Natural killer cell treated with Interleukin-12 subunit alpha and Interleukin-12 subunit beta and Interleukin-15 and Interleukin-18, amount 100 ng/mL, for 72 hours (primary cell): ENCODE measurements at places on chromosomes 2 and 18. TPM values are rescaled to one million over a fixed set of nuclear protein-coding genes. Genes with fewer than 3 reads are reported as not detected.
A peak's percentile ranks its signal among the peaks of the same experiment; 100 is the strongest.

Gene SPP2
- total RNA-seq = not detected

Gene RGPD8
- 7.7 TPM for total RNA-seq

Gene CYS1
- total RNA-seq = 0.45 TPM

Gene CBLN2
- not detected for total RNA-seq

Gene WDR75
- 45.1 TPM for total RNA-seq

Gene BMP10
- total RNA-seq = not detected

Gene KLHL29
- total RNA-seq = 0.12 TPM

Gene ZEB2
- total RNA-seq = 181 TPM

Gene CXCR1
- not detected for total RNA-seq

Gene GGCX
- total RNA-seq = 24.9 TPM

Gene FAM228A
- total RNA-seq = not detected

Gene LIMS2
- total RNA-seq = not detected

Gene LRRTM1
- not detected for total RNA-seq

DNA sequence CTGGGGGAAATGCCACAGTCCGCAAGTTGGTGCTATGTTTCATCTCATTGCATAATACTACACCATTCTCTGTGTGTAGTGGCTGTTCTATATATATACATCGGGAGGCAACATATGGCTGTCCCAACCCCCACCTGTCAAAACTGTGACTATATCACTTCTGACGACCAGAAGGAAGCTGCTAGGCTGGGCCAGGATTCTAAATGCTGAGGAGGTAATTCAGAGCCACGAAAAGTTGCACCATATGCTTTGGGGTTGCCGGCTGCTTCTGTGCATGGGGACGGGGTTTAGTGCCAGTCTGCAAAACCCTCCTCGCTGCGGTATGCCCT lies 117.3 kb downstream of the MSH2 start:
- peaks cover 2% of the 10 kb centered on the region for H3K27me3 ChIP-seq
- H3K4me3 ChIP-seq = peak overlapping the region; percentile 95
- H3K27ac ChIP-seq = peak overlapping the region; percentile 69
- H3K36me3 ChIP-seq = no peaks in the 10 kb centered on the region
- DNase-seq = no peak
- H3K4me1 ChIP-seq = peaks cover 36% of the 10 kb centered on the region

GRCh38 chr18:23870676-23871380 lies 143.7 kb upstream of the TTC39C start:
- H3K27ac ChIP-seq = peak overlapping the region; percentile 81
- peak overlapping the region; percentile 38 for H3K4me3 ChIP-seq
- no peaks in the 10 kb centered on the region for H3K27me3 ChIP-seq
- H3K36me3 ChIP-seq = no peaks in the 10 kb centered on the region

DNA sequence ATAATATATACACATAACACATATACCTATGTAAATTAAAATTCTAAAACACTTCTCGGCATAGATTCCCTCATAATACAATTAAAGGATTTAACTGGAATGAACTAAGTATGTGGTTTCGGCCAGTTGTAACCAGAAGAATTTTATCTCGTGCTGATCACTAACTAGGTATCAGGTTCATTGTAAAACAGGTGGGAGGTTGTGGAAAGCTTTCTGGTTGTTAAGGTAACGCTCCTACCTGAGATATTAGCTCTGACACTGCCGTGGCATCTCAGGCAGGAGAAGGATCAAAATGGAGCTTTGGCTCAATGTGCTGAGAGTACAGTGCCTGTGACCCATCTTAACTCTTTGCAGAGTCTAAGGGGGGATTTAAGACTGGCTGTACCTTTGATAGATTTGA lies 42.5 kb downstream of the SLC9A2 start:
- no peak overlapping the region for H3K4me3 ChIP-seq
- H3K27me3 ChIP-seq = peaks cover 23% of the 10 kb centered on the region
- DNase-seq = no peak
- no peak overlapping the region for H3K27ac ChIP-seq

- H3K4me3 ChIP-seq = no peak overlapping the region
- no peaks in the 10 kb centered on the region for H3K36me3 ChIP-seq
- H3K4me1 ChIP-seq = no peaks in the 10 kb centered on the region
- H3K27ac ChIP-seq = no peak overlapping the region
- peaks cover 2% of the 10 kb centered on the region for H3K27me3 ChIP-seq
Observed at GRCh38 chr18:43276491-43276890, 799 bp downstream of the SYT4 start.

DNA sequence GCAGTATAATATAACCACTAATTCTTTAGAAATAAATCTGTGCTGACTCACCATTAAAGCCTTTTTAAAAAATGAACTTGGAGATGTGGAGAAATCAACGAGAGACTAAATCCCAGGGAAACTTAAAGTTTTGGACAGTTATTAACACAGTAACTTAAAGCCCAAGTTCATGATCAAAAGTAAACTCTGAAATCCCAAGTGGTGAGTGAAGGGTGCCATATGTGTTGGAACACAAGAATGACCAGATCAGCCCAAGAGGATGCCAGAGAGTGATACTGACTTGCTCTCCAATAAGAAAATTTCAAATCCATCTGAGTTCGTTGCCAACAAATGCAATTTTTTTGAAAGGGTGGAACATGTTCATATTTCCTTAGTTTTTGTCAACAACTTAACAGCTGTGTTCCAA lies 838.1 kb upstream of the ACVR2A start:
- DNase-seq = no peak
- H3K4me3 ChIP-seq = no peak overlapping the region
- no peaks in the 10 kb centered on the region for H3K4me1 ChIP-seq
- no peak overlapping the region for H3K27ac ChIP-seq
- no peaks in the 10 kb centered on the region for H3K36me3 ChIP-seq

DNA sequence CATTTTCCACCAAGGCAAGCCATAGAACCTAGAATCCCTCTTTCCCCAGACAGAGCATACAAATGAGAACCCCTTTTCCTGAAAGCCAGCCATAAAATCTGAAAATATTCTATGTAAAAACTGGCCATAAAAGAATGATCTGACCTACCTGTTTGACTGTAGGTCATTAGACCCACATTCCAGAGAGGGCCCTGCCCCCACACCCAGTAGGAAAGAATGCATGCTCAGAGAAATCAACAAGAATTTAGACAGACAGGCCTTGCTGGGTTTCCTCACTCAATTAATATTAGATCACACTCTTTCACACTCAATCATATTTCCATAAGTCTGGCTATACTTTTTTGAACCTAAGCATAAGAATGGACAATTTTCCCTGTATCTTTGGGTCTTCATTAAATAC lies 929.5 kb downstream of the ERBB4 start:
- no peaks in the 10 kb centered on the region for H3K27me3 ChIP-seq
- H3K4me1 ChIP-seq = peaks cover 4% of the 10 kb centered on the region
- no peaks in the 10 kb centered on the region for H3K36me3 ChIP-seq
- H3K4me3 ChIP-seq = no peak overlapping the region
- no peak for DNase-seq

GRCh38 chr2:110958346-110959119 lies 162.2 kb upstream of the BCL2L11 start:
- DNase-seq = no peak
- H3K36me3 ChIP-seq = peaks cover 1% of the 10 kb centered on the region
- H3K27ac ChIP-seq = no peak overlapping the region
- peaks cover 7% of the 10 kb centered on the region for H3K4me1 ChIP-seq
- H3K4me3 ChIP-seq = no peak overlapping the region

- no peaks in the 10 kb centered on the region for H3K27me3 ChIP-seq
- peak; percentile 77 for DNase-seq
- H3K27ac ChIP-seq = peak overlapping the region; percentile 98
- H3K4me3 ChIP-seq = peak overlapping the region; percentile 95
- H3K36me3 ChIP-seq = peaks cover 12% of the 10 kb centered on the region
Observed at GRCh38 chr2:191676790-191677645, 918 bp upstream of the NABP1 start.

- H3K4me3 ChIP-seq = no peak overlapping the region
- peaks cover 29% of the 10 kb centered on the region for H3K4me1 ChIP-seq
- H3K27me3 ChIP-seq = no peaks in the 10 kb centered on the region
- H3K27ac ChIP-seq = no peak overlapping the region
Observed at GRCh38 chr2:230674966-230675672, 37.5 kb upstream of the CAB39 start.

DNA sequence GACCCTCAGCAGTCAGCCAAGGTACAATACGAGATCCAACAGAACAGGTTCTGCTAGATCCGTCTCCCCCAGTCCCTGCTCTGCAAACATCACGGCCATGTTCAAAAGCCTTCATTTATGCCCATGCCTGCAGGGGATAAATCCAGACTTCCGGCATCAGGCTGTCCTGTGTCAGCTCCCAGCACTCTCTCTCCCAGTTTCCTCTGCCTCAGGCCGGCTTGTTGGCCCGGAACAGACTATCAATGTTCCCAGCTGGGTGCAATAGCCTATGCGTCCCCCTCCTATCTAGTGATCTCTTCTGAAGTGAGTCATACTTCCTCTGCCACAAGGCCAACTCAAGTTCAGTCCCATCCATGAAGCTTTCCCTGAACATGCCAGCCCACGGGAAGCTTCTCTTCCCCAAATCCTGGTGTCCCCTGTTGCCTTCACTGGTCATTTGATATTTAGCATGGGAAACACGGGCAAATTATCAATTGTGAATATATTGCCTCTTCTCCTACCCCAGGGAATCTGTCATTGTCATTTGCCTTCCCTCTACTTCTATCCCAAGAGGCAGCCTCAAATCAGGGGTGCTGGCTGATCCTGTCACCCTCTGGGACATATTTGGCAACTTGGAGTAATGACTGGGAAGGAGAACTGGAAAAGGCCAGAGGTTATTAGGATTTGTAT lies 51.1 kb downstream of the CAPN13 start:
- H3K27me3 ChIP-seq = peaks cover 27% of the 10 kb centered on the region
- no peak for DNase-seq
- H3K36me3 ChIP-seq = no peaks in the 10 kb centered on the region
- H3K4me3 ChIP-seq = no peak overlapping the region

DNA sequence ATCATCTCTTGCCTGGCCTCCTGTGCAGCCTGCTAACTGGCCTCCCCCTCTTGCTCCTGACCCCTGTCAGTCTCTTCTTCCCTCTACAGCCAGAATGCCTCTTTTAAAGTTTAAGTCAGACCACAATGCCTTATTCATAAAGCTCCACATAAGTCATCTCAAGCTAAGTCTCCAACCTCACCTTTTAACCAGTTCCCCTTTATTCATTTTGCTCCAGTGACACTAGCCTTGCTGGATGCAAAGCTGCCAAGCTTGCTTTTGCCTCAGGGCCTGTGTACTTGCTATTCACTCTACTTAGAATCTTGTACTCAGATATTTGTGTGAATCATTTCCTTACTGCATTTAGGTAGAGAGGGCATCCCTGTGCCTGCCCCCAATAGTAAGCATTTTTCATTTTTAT lies 180.9 kb downstream of the PDE1A start:
- H3K27ac ChIP-seq = no peak overlapping the region
- H3K4me3 ChIP-seq = no peak overlapping the region
- no peaks in the 10 kb centered on the region for H3K36me3 ChIP-seq
- no peak for DNase-seq
- no peaks in the 10 kb centered on the region for H3K4me1 ChIP-seq
- no peaks in the 10 kb centered on the region for H3K27me3 ChIP-seq

DNA sequence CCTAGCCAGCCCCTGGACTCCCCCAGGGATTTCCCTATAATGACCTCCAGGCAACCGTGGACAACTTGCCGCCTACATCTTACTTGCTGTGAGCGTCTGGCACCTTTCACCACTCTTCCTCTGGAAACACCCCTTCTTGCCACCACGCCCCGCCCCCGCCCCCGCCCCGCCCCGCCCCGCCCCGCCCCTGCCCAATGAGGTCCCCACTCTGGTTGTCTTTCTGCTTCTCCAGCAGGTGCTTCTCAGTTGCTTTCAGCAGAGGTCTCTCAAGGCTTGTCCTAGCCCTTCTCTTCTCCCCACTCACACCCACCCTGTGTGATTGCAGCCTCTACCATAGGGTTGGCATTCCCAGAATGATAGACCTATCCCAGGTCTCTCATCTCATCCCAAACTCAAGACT lies 214.5 kb downstream of the EN1 start:
- H3K36me3 ChIP-seq = no peaks in the 10 kb centered on the region
- no peak overlapping the region for H3K27ac ChIP-seq
- DNase-seq = no peak
- no peak overlapping the region for H3K4me3 ChIP-seq
- H3K27me3 ChIP-seq = no peaks in the 10 kb centered on the region

DNA sequence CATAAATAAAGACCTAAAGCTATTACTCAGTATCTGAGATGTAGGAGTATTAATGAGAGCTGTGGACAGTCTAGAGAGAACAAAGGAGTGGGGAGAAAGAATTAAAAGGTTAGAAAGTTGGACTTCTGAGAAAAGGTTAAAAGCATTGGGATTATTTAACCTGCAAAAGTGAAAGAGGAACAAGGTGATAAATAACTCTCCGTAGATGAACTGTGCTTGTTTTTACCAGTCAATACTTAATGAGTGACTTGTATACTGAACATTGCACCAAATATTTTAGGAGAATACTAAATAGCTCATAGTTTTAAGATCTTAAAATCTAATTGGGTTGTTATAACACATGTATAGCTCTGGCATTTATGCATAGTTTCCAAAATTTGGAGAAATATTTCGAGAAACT lies 137.5 kb downstream of the GPD2 start:
- no peak for DNase-seq
- peaks cover 20% of the 10 kb centered on the region for H3K4me1 ChIP-seq
- H3K27ac ChIP-seq = no peak overlapping the region

- peak overlapping the region; percentile 37 for H3K27ac ChIP-seq
- H3K36me3 ChIP-seq = peaks cover 6% of the 10 kb centered on the region
- H3K27me3 ChIP-seq = no peaks in the 10 kb centered on the region
- DNase-seq = no peak
Observed at GRCh38 chr2:45652090-45653031, 886 bp downstream of the PRKCE start.

- no peaks in the 10 kb centered on the region for H3K36me3 ChIP-seq
- H3K27me3 ChIP-seq = no peaks in the 10 kb centered on the region
- no peak overlapping the region for H3K27ac ChIP-seq
- no peak for DNase-seq
Observed at GRCh38 chr2:133641497-133641896, 73.2 kb upstream of the NCKAP5 start.

DNA sequence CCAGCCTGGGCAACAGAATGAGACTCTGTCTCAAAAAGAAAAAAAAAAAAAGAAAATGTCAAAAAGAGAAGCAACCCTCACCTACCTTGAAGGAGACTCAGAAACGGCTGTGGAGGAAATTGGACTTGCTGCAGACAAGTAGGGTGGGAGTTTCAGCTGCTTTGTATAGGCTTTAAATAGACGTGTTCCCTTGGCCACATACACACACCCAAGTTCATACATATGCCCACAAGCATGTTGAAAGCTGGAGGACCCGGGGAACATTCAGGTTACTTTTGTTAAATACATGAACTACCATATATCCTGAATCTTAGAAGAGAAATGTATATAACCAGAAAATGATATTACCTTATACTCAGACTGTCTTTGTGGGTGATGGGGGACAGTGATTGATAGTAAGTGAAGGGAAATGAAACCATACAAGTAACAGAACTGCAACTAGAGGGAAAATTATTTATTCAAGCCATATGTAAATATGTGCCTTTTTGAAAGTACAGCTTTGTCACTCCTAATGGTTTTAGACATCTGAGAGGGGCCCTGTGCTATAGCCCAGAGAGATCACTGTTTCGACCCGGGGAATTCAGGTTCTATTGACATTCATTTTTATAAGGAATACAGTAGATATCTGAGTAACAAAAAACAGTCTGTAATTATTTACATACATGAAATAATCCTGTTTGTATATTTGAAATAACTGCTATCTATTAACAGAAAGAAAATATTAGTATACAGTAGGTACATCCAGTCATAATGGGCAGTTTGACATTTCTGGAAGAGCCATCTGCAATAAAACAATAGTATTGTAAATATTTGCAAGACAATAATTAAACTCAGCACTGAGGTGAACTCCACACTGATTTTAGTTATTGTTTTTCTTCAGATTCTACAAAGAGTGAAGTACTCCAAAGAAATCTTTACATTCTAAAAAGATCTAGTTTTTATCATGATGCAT lies 48.0 kb upstream of the TGIF1 start:
- no peak for DNase-seq
- no peaks in the 10 kb centered on the region for H3K36me3 ChIP-seq
- no peak overlapping the region for H3K4me3 ChIP-seq
- no peak overlapping the region for H3K27ac ChIP-seq
- H3K27me3 ChIP-seq = no peaks in the 10 kb centered on the region
